A375 (cell line): ENCODE measurements at places on chromosomes 3 and 15. TPM values are rescaled to one million over a fixed set of nuclear protein-coding genes. Genes with fewer than 3 reads are reported as not detected.

The CYP1A2 gene
- total RNA-seq = not detected in 2 replicates

The SLC22A14 gene
- total RNA-seq = 0.29 TPM in 1 of 2 replicates, not detected in the other

The CGNL1 gene
- 0.08 TPM in 2 replicates for total RNA-seq

The STXBP5L gene
- 0.04 TPM in 1 of 2 replicates, not detected in the other for total RNA-seq

The LEKR1 gene
- 0.80 and 1.2 TPM in 2 replicates for total RNA-seq

The SV2B gene
- 0.08 TPM in 1 of 2 replicates, not detected in the other for total RNA-seq

The CKMT1A gene
- 0.34 and 0.45 TPM in 2 replicates for total RNA-seq

The GOLGA6L10 gene
- total RNA-seq = 1.6 and 1.7 TPM in 2 replicates

The CCR9 gene
- total RNA-seq = not detected in 2 replicates

The TTC14 gene
- total RNA-seq = 11.0 and 13.2 TPM in 2 replicates

The STX19 gene
- 0.30 TPM in 1 of 2 replicates, not detected in the other for total RNA-seq

The GOLGA8A gene
- total RNA-seq = 28.9 and 38.6 TPM in 2 replicates

The NR2F2 gene
- total RNA-seq = 5.8 and 7.5 TPM in 2 replicates

The HHLA2 gene
- not detected in 2 replicates for total RNA-seq

The PRRT3 gene
- total RNA-seq = 1.5 and 1.6 TPM in 2 replicates

The CLDN1 gene
- total RNA-seq = 2.0 and 2.2 TPM in 2 replicates

The TPRG1 gene
- total RNA-seq = 0.08 TPM in 1 of 2 replicates, not detected in the other

The SLC51B gene
- not detected in 2 replicates for total RNA-seq

The BCHE gene
- 2.9 and 3.4 TPM in 2 replicates for total RNA-seq

The PAQR9 gene
- not detected in 2 replicates for total RNA-seq

The TGM4 gene
- total RNA-seq = 0.80 TPM in 1 of 2 replicates, not detected in the other

The ENTPD3 gene
- total RNA-seq = not detected in 2 replicates

The KBTBD13 gene
- total RNA-seq = not detected in 2 replicates

The MAP1A gene
- total RNA-seq = 2.2 and 2.4 TPM in 2 replicates

The IQCF5 gene
- total RNA-seq = not detected in 2 replicates

The FMN1 gene
- 23.9 and 27.3 TPM in 2 replicates for total RNA-seq

The TLR9 gene
- not detected in 2 replicates for total RNA-seq

The GOLGA6L7 gene
- not detected in 2 replicates for total RNA-seq

The SHC4 gene
- total RNA-seq = 10.2 and 12.2 TPM in 2 replicates

The GOLGA6A gene
- total RNA-seq = 2.4 TPM in 1 of 2 replicates, not detected in the other
